Stimulated activated CD4-positive, alpha-beta T cell treated with anti-CD3 and anti-CD28 coated beads, Interleukin-1b, Interleukin-23, amount 100 ng/mL, for 24 hours (primary cell): ENCODE measurements at places on chromosomes 5 and 9.

DNA sequence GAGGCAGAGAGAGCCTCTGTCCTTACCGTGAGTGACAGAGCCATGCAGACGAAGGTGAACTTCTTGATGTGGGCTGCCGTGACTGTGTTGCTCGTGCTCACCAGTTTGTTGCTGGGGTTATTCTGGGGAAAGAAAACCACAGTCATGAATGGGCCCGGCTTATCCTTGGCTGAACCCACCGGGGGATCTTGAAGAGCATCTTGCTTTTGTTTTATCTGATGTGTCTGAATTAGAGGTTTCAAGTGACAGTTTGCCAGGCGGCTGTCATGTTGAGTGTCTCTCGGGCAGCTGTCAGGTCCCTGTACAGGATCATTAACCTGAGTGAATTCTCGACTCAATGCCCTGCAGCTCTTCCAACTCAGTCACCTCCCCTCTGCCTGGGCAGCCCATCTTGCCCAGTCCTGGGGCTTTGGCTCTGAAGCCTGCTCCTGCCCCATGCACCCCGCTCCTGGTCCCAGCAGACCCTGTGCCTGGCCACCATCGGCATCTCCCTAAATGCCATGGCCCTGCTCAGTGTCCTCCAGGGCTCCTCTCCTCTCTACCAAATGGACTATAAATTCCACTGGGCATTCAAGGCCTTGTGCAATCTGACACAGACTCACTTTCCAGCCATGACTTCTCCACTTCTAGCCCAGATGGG, 77.4 kb downstream of the OTULIN start:
- no peak for DNase-seq

DNA sequence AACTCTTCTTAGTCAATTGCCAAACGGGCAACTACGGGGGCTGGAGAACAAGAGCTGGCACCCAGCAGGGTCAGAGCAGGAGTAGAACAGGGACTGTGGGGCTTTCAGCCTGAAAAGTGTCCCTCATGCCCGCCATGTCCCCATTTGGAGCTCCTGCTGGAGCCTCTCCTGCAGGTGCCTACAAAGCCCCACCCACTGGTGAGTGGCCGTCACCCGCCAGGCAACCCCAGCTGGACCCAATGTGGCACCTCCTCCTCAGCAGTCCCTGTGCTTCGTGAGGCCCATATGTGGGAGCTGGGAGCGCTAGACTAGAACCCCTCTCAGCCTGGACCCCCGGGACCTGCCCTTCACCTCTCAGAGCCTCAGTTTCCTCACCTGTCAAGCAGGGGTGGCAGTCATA, 40.9 kb downstream of the VAV2 start:
- DNase-seq = no peak

- no peak for DNase-seq
Measured at GRCh38 chr5:37071901-37072581, 177.1 kb downstream of the CPLANE1 start.

DNA sequence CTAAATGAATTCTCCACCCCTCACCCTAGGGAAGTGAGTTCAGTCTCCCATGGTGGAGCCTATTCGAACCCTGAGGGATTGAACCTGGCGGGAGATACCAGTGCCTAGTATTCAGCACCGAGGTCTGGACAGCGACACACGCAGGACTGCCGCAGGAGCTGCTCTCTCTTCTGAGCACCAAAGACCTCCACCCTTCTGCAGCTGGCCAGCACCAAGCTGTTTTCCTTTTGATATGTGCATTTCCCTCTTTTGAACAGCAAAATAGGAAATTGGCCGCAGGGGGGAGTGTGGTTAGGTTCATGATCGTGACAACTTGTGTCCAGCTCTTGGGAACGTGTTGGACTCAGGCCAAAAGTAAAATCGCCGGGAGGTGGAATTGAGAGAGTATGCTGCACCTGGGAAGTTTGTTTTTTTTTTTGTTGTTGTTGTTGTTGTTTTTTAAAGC, 1.2 kb upstream of the PCSK1 start:
- no peak for DNase-seq

GRCh38 chr5:38426986-38427950, 129.2 kb downstream of the LIFR start:
- DNase-seq = no peak

- no peak for DNase-seq
Measured at GRCh38 chr5:1278656-1279442, 16.0 kb downstream of the TERT start.

- no peak for DNase-seq
Measured at GRCh38 chr5:96014395-96014794, 52.7 kb upstream of the ELL2 start.

GRCh38 chr5:53219174-53219573, 109.6 kb upstream of the MOCS2 start:
- no peak for DNase-seq

DNA sequence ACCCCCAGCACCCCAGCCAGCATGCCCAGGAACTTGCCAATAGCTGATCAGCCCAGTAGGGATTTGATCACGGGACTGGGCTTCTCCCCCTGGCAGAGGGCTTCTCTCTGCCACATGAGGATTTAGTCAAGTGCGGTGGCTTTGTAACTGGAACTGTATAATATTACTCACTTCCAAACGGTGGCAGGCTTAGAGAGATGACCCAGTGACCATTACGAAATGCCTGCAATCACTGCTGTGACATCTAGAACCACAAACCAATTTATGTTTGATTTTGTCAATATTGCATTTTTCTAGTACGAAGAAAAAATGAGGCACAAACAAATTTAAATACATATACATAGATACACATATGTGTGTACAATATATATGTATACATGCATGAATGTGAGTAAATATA, 192.1 kb downstream of the ERCC6L2 start:
- DNase-seq = no peak

GRCh38 chr9:123316053-123316718, 39.8 kb upstream of the CRB2 start:
- DNase-seq = no peak
